ENCODE measurements at places on chromosomes 7 and 10. TPM values are rescaled to one million over a fixed set of nuclear protein-coding genes. Genes with fewer than 3 reads are reported as not detected.

Gene AFAP1L2
- 5.3 TPM for total RNA-seq

Gene CYP3A7
- total RNA-seq, result 1.0 TPM

Gene OR2A5
- total RNA-seq, result not detected

Gene CLRN3
- total RNA-seq, result not detected

Gene AKR1E2
- total RNA-seq, result 2.7 TPM

Gene RBP3
- not detected for total RNA-seq

Data from epithelial cell of alveolus of lung (primary cell).